ENCODE measurements at places on chromosomes 4 and X.

GRCh38 chr4:16969696-16970135 lies 71.3 kb upstream of the LDB2 start:
- no peak for DNase-seq

DNA sequence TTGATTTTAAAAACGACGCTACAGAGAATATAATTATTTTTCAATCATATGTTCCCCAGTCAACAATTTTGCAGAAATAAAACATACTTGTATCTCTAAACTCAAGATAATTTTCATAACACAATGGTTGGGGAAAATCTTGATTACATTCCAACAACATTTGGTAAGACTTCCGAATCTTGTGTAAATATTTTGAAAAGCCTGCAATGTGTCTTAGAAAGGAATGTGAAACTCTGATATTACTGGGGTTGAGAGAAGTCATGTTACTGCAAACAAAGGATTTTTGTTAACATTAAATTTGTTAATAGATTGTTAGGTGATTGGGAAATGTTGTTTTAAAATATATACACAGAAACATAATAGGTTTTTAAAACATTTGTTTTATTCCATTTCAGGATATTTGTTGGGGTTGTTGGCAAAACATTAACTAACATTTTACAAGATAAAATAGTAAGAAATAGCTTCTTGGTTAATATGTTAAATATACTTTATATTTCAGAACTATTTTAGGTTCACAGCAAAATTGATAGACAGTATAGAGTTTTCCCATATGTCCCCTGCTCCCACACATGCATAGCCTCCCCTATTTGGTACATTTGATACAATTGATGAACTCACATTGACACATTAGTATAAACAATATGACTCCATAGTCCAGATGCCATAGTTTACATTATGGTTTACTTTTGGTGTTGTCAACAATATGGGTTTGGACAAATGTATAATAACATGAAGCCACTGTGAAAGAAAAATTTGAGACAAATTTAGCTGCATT lies 218.6 kb upstream of the FAM47A start:
- no peak for DNase-seq

DNA sequence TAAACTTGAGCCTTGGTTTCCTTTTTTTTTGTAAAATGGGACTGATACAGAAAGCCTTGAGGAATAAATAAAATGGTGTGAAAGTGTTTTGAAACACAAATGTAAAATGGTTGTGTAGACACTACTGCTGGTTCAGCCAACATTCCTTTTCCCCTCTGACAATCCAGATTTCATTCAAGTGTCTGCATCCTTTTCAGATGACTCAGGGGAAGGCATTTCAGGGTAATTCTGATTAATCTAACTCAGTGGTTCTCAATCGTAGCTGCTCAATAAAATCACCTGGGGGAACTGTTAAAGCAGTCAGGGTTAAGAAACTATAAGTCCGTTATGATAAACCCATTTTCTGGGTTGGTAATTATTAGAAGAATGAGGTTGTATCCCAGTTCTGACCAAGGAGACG lies 4.6 kb downstream of the ARHGAP10 start:
- DNase-seq, result no peak

GRCh38 chr4:174860588-174860987 lies 31.5 kb upstream of the GLRA3 start:
- DNase-seq, result no peak

DNA sequence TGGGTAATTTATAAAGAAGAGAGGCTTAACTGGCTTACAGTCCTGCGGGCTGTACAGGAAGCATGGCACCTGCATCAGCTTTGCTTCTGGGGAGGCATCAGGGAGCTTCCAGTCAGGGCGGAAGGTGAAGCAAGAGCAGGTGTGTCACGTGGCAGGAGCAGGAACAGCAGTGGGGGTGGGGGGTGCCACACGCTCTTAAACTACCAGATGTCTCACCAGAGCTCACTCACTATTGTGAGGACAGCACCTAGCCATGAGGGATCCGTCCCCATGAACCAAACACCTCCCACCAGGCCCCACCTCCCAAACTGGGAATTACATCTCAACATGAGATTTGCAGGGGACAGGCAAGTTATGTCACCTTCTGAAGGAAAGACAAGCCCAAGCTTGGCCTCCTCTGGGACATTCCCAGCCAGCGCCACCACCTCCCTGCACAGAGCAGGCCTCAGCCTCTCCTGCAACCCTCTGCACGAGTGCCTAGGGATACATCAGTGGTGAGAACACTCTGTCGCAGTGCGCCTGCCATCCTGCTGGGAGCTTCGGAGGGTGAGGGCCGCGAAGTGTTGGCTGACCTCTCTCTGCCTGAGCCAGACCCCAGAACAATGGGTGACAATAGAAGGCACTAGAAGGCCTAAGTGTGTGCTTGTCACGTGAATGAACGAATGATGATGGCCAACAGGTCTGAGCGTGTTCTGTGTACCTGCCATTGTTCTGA lies 244.3 kb downstream of the EVC2 start:
- DNase-seq, result no peak

- no peak for DNase-seq
Observed at GRCh38 chr4:82951196-82951595, 50.7 kb downstream of the THAP9 start.

GRCh38 chr4:118344801-118345200 lies 8.0 kb downstream of the PRSS12 start:
- DNase-seq, result no peak

- no peak for DNase-seq
Observed at GRCh38 chr4:38082424-38083385, 122.5 kb downstream of the PTTG2 start.

DNA sequence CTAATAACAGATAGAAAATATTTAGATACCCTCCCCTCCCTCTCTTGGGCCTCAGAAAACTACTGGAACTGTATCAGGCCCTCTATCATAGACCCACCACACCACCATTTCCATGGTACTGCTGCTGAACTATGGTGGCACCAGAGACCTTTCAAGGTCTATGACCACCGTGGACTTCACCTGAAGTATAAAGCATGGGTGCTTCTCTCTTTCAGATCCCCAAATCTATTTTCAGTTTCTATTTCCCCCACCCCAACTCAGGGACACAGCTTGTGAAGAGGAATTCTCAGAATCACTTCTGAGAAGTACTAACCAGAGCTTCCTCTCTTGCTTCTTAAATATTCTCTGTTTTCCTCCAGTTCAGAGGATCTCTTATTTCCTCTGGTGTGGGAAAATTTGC lies 840.8 kb upstream of the HTR2C start:
- no peak for DNase-seq

DNA sequence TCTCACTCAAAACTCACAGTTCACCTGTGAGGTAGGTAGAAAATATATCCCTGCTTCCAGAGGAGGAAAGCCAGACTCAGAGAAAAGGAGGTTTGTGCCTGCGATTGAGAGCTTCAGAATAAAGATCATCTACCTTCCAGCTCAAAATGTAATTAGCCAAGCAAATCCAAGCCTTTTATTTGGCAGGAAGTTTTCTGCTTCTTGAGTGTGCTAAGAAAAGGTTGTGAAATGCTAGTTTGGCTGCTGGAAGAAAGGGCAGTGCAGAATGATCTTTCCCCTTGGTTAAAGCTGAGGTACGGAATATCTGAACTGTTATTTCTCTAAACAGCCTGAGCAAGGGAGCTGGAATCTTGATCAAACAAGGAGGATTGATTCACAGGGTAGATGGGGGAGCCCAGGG lies 59.7 kb upstream of the VCX3B start:
- no peak for DNase-seq

- no peak for DNase-seq
Observed at GRCh38 chr4:15234116-15234855, 193.5 kb upstream of the C1QTNF7 start.

DNA sequence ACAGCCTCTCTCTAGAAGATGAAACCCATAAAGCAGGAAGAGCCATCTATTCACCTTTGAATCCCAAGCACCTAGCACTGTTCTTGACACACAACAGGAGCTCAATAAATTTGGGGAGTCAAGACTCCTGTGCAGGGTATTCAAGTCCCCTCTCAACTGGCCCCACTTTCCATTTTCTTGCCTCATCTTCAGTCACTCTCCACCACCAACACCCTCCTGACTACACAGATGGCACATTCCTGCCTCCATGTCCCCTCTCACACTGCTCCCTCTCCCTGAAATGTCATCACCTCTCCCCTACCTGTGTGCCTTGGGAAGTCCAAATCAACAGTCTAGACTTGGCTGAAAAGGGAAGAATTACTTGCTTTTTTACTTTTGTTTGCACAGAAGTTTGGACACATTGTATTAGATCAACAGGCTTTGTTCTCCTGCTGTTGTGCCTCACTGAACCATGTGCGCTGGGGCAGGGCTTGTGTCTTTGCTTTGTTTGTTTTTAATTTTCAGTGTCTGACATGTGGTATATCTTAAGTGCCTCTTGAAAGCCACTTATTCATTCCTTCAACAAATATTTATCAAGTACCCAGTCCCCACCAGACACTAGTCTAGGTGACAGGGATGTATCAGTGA lies 85.1 kb downstream of the APBB2 start:
- no peak for DNase-seq
